ENCODE measurements at places on chromosomes 7 and 10.

- H3K27ac ChIP-seq: no peak overlapping the region
- no peaks in the 10 kb centered on the region for H3K4me1 ChIP-seq
- no peak overlapping the region for H3K4me3 ChIP-seq
- no peaks in the 10 kb centered on the region for H3K27me3 ChIP-seq
- no peaks in the 10 kb centered on the region for H3K36me3 ChIP-seq
- no peak for DNase-seq
Measured at GRCh38 chr10:22042557-22043326, 39.2 kb upstream of the DNAJC1 start.

DNA sequence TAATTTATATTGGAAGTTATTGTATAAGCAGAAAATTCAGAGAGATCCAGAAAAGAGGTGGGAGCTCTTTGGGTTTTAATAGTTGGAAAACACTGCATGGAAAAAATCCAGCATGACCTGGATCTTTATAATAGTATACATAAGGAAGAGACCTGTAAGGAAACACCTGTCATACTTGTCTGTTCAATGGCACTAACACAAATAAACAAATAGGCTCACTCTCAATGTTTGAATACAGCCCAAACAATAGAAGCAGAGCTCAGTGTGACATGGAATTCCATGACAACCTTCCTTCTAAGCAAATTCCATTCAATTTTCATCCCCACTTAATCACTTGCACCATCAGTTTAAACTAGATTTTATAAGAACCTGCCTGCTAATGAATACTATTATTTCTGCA lies 31.7 kb downstream of the CISD1 start:
- no peak overlapping the region for H3K4me3 ChIP-seq
- DNase-seq: no peak
- no peaks in the 10 kb centered on the region for H3K27me3 ChIP-seq
- H3K4me1 ChIP-seq: no peaks in the 10 kb centered on the region

- H3K36me3 ChIP-seq: no peaks in the 10 kb centered on the region
- no peak overlapping the region for H3K4me3 ChIP-seq
- no peak overlapping the region for H3K27ac ChIP-seq
- no peaks in the 10 kb centered on the region for H3K4me1 ChIP-seq
- peaks cover 74% of the 10 kb centered on the region for H3K27me3 ChIP-seq
Measured at GRCh38 chr7:2680792-2681490, 7.1 kb upstream of the AMZ1 start.

DNA sequence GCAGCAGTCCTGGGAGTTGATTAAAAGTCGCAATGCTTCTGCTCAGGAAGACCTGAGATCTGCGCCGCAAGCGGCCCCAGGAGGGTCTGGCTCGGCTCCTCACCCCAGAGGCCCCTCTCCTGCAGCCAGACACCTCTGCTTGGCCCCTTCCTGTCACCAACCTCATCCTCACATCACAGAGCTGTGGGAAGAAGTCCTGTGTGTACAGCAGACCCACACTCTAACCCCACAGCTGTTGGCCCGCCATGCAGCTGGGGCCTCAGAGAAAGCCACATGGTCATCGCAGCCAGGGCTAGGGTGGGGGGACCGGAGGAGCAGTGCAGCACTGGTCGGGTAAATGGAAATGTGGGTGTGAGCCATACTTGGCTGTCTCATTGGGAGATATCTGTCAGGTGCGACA lies 97.7 kb downstream of the RGS10 start:
- no peaks in the 10 kb centered on the region for H3K36me3 ChIP-seq
- no peak for DNase-seq
- no peak overlapping the region for H3K27ac ChIP-seq
- peaks cover 60% of the 10 kb centered on the region for H3K4me1 ChIP-seq
- no peak overlapping the region for H3K4me3 ChIP-seq

DNA sequence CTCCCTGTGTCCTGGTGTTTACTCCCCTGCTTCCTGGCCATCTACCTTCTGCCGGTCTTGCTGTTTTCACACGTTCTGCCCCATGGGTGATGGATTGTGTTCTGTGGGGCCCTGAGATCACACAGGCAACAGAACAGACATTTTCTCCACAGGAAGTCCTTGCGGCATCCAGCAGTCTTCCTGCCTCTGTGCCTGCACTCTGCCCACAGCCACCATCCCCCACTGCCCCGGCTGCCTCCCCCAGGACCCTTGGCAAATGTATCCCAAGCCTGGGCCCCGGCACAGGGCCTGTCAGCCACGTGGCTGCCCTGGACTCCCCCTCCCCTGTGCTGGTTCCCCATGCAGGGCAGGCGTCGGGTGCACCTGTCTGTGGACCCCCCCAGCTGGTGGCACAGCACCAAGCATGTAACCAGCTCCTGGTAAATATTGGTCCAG lies 184.2 kb downstream of the WDR37 start:
- H3K4me1 ChIP-seq: no peaks in the 10 kb centered on the region
- no peak for DNase-seq
- H3K27ac ChIP-seq: no peak overlapping the region
- no peak overlapping the region for H3K4me3 ChIP-seq
- no peaks in the 10 kb centered on the region for H3K27me3 ChIP-seq

DNA sequence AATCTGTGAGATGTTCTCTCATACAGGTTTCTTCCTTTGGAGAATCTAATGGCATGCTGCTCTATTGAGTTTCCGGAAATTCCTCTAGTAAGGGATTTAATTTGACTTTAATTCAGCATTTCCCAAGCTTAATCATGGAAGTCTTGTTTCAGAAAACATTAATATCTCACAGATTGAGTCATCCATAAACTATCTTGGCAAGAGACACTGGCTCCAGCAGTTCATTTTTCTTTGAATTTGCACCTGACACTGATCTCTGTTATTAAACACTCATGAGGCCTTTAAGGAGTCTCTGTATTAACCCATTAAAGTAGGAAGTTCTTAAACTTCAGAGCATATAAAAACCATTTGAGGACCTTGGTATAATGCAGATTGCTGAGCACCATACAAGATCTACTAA lies 3.6 kb upstream of the ITGB8 start:
- no peak overlapping the region for H3K27ac ChIP-seq
- peaks cover 30% of the 10 kb centered on the region for H3K4me1 ChIP-seq
- H3K4me3 ChIP-seq: no peak overlapping the region

DNA sequence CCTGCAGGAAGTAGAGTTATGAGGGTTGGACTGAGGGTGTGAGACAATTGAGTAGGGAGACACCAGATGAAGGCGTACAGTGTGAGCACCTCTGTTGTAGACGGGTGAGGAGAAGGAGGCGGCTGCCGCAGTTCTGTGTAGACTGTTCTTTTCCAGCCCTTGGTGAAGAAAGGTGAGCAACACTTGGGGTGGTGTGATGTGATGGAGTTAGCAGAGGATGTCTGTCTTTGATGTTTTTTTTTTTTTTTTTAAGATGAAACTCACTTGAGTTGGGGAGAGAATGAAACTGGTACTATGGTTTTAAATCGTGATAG lies 42.8 kb upstream of the RNF216 start:
- DNase-seq: no peak
- H3K27ac ChIP-seq: no peak overlapping the region
- H3K4me3 ChIP-seq: no peak overlapping the region
- H3K36me3 ChIP-seq: no peaks in the 10 kb centered on the region
- peaks cover 14% of the 10 kb centered on the region for H3K4me1 ChIP-seq
- H3K27me3 ChIP-seq: no peaks in the 10 kb centered on the region
